Activated CD8-positive, alpha-beta memory T cell treated with anti-CD3 and anti-CD28 coated beads for 1 hour (primary cell): ENCODE measurements at places on chromosomes 7 and 10.
A peak's percentile ranks its signal among the peaks of the same experiment; 100 is the strongest.

DNA sequence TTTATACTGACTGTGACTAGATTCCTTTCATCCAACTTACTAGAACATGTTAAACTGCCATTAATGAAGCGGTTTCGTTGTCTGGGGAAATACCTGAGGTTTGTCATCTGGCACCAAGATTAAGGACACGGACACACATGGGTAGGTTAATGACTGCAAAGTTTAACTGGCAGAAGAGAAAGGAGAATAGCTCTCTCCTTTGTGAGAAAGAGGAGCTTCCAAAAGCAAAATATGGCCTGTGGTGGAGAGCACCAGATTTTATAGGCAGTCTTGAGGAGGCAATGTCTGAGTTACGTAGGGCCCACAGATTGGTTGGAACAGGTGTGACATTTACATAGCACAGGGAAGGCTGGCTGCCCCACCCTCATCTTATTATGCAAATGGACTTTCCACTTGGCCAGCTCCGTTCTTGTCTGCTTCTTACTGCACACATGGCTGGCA, 1193.0 kb upstream of the CELF2 start:
- no peak for DNase-seq

GRCh38 chr10:128850647-128851046, 616.4 kb upstream of the MGMT start:
- DNase-seq: no peak

DNA sequence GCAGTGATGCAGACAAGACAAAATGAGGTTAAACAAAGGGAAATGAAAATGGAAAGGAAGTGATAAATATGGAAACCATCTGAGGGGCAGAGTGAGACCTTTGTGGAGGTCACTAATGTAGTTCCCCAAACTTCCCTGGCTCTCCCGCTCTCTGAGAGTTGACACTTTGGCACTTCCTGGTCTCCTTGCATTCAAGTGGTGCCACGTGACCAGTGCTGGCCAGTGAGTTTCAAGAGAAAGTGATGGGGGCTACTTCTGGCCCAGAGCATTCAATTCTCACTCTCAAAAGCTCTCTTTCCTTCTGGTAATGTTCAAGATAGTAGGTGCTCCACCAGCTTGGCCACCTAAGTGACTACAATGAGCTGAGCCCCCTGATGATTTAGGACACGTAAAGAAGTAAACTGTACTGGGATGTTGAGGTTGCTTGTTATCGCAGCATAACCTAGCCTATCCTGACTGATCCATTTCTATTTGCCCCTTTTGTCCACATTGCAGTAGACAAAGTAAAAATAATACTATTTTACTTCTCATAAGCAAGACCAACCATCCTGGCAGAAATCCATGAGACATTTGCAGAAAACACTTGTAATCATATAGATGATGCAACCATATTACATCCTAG, 242.0 kb upstream of the YAE1 start:
- no peak for DNase-seq

GRCh38 chr10:129517680-129518057, 50.6 kb downstream of the MGMT start:
- no peak for DNase-seq

DNA sequence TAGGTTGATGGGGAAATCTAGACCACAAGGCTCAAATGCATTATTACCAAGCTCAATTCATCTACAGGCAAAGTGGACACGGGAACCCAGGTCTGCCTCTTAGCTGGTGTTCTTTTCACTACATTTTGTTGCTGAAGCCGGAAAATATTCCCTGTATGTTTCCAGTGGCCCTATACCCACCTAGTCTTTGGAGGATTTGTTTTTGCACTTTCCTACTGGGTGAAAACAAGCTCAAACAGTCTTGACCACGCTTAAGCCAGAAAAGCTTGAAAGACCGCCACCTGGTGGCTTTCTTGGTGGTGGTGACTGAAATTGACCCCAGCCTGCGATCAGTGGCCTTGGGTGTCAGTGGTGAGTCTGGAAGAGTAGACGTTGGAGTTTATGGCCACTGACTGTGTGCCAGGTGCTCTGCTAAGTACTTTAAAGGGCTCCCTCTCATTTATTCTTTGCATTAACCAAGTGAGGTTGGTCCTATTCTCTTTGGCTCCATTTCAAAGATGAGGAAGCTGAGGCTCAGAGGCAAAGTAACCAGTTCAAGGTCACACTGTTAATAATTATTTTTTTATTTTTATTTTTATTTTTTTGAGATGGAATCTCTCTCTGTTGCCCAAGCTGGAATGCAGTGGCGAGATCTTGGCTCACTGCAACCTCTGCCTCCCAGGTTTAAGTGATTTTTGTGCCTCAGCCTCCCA, 11.1 kb upstream of the CRTAC1 start:
- no peak for DNase-seq

GRCh38 chr10:1187151-1187854, 131.1 kb downstream of the WDR37 start:
- DNase-seq: no peak

DNA sequence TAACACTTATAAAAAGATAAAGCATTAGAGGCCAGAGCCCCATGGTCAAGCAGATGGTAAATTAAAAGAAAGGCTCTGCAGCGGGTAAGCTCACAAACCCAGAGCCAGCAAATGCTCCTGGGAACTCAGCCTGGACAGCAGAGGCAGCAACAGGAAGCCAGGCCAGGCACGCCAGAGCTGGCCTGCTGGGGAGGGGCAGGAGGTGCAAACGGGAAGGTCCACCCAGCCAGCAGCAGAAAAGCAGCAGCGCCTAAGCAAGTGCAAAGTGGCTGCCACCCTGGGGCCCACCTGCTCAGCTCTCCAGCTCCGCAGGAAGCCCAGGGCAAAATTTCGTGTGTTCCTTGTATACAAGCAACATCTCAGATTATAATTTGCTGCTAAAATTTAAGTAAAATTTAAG, 82.7 kb upstream of the GPR22 start:
- DNase-seq: no peak

GRCh38 chr10:13440185-13441061, 88.4 kb downstream of the BEND7 start:
- DNase-seq: peak; percentile 54

GRCh38 chr7:106246902-106247711, 37.7 kb downstream of the NAMPT start:
- no peak for DNase-seq

- DNase-seq: no peak
Observed at GRCh38 chr7:127876393-127876792, 154.8 kb downstream of the LRRC4 start.

GRCh38 chr7:11557627-11558026, 274.4 kb downstream of the THSD7A start:
- DNase-seq: no peak

DNA sequence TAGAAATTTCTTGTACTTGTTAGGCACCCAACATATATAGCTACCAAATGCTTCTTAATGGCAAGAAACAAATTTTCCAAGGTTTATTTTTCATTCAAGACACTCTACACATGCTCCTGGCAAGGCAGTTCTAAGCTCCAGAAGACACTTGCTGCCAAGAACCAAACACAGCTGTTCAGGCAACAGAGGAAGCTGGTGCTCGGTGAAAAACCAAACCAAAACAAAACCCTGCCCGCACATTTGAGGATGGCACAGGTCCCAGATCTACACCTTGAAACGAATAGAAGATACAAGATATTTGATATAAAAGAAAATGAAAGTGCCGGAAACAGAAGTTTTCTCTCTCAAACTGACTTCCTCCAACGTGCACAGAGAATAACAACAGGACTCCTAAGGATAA, 4.9 kb upstream of the DNTT start:
- DNase-seq: no peak

DNA sequence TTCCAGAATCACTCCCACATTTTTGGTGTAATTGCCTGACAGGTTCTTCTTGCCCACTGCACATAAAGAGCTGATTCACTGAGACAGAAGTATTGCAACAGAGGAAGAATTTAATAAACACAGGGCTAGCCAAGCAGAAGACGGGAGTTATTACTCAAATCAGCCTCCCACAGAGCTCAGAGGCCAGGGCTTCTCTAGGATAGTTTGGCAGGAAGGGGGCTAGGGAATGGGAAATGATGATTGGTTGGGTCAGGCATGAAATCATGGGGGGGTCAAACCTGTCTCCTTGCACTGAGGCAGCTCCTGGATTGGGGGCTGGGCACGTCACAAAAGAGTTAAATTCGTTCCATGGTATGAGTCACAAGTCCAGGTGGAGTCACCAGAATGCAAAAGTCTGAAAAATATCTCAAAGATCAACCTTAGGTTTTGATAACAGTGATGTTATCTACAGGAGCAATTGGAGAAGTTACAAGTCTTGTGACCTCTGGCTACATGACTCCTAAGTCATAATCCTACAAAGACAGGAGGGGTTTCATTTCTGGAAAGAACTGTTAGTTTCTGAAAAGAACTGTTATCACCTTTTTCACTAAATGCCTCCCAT, 30.2 kb upstream of the ERCC6 start:
- no peak for DNase-seq

DNA sequence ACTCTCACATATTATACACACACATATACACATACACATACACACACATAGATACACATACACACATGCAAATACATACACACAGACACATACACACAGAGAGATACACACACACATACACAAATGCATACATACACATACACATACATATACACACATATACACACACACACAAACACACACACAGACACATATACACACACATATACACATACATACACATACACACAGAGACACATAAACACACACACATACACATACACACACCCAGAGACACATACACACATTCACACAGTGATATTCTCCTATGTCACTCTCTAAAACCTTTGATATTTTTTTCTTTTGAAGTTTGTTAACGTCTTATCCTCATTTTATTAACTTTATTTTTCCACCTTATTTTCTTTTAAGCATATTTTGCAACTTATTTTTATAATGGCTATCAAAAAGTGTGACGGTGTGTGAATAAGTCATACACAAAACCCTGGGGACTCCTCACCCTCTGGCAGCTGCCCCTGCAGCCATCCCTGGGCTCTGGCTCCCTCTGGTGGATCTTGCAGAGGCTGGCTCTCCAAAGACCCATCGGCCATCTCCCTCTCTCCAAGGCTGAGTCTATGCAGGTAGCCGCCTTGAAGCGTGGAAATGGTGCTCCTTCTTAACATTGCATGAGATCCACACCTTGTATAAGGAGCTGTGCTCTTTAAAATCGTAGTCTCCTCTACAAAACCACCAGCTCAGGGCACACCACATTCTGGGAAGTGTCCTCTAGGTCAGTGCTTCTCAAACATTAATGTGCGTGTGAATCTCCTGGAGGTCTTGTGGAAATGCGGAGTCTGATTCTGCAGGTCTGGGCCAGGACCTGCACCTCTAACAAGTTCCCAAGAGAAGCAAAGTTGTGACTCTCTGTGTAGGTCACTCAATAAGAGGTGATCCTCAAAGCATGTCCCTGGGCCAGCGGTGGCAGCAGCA, 4.1 kb upstream of the C10orf120 start:
- DNase-seq: peak; percentile 3

DNA sequence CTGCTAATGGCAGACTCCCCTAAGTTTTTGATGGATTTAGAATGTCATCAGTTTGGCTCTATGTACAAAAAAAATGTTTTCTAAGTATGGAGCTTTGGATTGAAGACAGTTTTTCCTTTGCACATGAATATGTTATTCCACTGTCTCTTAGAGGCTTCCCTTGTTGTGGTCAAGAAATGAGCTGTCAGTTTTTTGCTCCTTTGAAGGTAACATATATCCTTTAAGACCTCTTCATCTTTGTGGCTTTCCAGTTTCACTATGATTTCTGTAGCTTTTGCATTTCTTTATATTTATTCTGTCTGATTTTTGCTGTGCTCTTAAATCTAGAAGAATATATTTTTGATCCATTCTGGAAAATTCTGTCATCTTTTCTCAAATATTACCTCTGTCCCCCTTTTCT, 15.8 kb upstream of the ODAD2 start:
- no peak for DNase-seq

DNA sequence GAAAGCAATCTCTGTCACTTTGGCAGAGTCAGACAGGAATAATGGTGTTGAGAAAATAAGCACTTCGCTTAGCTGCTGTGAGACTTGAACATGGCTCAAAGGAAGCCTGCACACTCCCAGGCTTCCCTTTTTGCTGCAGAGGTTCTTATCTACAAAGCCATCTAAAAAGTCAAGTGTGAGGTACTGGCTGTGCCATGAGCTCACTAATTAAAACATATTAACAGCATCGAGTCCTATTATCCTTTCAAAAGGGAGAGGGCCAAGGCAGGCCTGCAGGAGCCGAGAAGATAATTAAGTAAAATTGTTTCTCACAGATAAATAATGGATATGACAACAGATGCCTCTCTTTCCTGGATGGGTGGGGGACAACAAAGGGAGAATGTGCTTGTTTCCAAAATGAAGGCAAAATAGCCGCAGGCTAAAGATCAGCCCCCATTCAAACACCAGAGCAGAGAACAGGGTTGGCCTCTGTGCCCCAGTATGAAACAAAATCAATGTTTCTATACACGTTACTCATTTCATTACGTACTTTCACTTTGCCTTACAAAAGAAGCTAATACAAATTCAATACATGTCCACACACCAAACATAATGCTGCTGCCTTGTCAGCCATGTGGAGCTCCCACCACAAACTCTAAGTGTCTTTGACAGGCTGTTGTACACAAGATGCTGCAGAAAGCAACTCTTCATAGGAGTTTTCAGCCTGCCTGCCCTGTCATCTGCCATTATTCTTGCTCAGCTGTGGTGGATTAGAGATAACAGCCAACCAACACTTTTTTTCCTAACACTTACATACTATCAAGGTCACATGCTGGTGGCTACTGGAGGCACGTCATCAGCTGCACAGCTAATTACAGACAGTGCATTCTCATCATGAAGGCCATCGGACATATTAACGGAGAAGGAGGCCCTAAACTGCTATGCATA, 55.3 kb downstream of the ELAPOR2 start:
- DNase-seq: no peak

DNA sequence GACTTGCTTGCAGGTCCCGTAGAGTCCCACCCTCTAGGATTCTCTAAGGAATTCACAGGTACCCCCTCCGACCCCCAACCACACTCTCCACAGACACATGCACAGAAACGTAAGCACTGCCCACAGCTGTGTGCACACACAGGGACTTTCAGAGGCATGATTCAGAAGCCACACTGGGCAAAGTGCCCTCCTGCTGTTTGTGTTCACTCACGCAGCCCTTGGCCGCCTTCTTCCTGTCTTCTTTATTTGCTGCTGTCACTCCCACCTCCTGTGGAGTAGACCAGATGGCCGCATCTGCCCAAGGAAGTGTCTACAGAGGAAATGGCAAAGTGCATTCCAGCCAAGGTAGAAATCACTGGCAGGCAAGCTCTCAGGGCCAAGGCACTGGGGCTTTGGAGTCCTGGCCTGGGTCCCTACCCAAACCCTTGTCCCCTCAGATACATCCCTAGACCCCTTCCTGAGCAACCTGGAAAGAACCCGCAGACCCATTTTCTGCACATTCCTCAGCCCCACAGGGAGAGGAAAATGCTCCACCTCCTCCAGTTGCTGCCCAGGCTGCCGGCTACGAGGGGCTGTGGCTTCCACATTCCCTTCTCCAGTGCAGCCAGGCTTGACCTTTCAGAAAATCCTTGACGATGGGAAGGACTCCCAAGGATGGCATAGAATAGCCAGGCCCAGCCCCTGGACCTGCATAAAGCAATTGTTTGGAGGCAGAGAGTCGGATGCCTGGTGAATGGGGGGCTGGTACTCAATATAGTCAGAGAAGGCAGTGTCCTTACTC, 21.6 kb upstream of the GIMAP8 start:
- DNase-seq: no peak

GRCh38 chr10:28600056-28600455, 67.1 kb downstream of the WAC start:
- no peak for DNase-seq

GRCh38 chr10:93746844-93747284, 10.9 kb upstream of the LGI1 start:
- no peak for DNase-seq

GRCh38 chr10:32269343-32270100, 77.4 kb downstream of the EPC1 start:
- no peak for DNase-seq

GRCh38 chr10:76869931-76870330, 767.7 kb downstream of the KCNMA1 start:
- DNase-seq: no peak
